ENCODE measurements at places on chromosomes 4 and X. TPM values are rescaled to one million over a fixed set of nuclear protein-coding genes. Genes with fewer than 3 reads are reported as not detected.

- H3K4me1 ChIP-seq, result no peaks in the 10 kb centered on the region
- H3K4me3 ChIP-seq, result no peak overlapping the region
- H3K27ac ChIP-seq, result no peak overlapping the region
- no peaks in the 10 kb centered on the region for H3K36me3 ChIP-seq
- DNase-seq, result peak; percentile 10
These were observed 19.2 kb upstream of the WFS1 start for GRCh38 chr4:6250235-6250983.

GRCh38 chr4:157994863-157995262, 178.0 kb downstream of the GASK1B start:
- peaks cover 3% of the 10 kb centered on the region for H3K4me1 ChIP-seq
- H3K27ac ChIP-seq, result no peak overlapping the region
- DNase-seq, result no peak
- no peaks in the 10 kb centered on the region for H3K27me3 ChIP-seq
- H3K4me3 ChIP-seq, result no peak overlapping the region

GRCh38 chrX:107701493-107702121, 73.3 kb downstream of the PRPS1 start:
- H3K27me3 ChIP-seq, result no peaks in the 10 kb centered on the region
- DNase-seq, result no peak
- H3K36me3 ChIP-seq, result no peaks in the 10 kb centered on the region
- peaks cover 14% of the 10 kb centered on the region for H3K4me1 ChIP-seq

LRCH2 gene
- not detected for total RNA-seq

- H3K27ac ChIP-seq, result no peak overlapping the region
- no peaks in the 10 kb centered on the region for H3K36me3 ChIP-seq
- no peak overlapping the region for H3K4me3 ChIP-seq
These were observed 2.6 kb upstream of the MID2 start for GRCh38 chrX:107823042-107823441.

DNA sequence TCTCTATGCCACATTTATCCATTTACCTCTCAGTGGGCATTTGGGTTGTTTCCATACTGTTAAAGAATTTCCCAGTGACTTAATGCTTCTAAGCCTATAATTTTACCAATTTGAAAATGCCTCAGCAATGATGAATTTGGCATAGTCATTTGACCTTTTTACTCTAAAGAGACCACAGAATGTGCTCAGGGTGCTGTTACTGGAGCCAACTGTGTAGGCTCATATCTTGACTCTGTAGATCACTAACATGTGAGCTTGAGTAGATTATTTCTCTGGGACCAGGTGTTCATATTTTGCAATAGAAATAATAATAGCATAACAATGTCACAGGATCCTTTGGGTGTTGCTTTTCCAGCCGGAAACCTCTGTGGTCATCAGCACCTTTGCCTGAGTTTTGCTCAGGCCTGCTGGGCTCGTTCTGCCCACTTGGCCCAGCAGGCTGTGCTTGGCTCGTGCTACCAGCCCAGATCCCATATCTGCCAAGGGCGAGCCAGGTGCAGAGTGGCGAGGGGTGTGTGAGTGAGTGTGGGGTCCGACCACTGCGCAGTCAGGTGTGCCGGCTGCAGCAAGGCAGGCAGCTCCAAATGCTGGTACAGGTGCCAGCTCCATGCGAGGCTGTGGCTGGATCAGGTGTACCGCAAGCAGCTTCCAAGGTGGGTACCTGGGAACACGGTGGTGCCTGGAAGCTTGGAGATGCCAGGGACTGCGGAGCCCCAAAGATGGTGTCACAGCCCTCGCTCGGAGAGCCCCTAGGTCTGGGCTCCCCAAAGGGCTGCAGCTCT, 70.6 kb upstream of the ANK2 start:
- no peak for DNase-seq
- H3K36me3 ChIP-seq, result no peaks in the 10 kb centered on the region
- H3K4me3 ChIP-seq, result no peak overlapping the region
- no peak overlapping the region for H3K27ac ChIP-seq
- H3K4me1 ChIP-seq, result no peaks in the 10 kb centered on the region

FGB gene
- not detected for total RNA-seq

UCHL1 gene
- 2.5 TPM for total RNA-seq

SRPX gene
- total RNA-seq, result not detected

DNA sequence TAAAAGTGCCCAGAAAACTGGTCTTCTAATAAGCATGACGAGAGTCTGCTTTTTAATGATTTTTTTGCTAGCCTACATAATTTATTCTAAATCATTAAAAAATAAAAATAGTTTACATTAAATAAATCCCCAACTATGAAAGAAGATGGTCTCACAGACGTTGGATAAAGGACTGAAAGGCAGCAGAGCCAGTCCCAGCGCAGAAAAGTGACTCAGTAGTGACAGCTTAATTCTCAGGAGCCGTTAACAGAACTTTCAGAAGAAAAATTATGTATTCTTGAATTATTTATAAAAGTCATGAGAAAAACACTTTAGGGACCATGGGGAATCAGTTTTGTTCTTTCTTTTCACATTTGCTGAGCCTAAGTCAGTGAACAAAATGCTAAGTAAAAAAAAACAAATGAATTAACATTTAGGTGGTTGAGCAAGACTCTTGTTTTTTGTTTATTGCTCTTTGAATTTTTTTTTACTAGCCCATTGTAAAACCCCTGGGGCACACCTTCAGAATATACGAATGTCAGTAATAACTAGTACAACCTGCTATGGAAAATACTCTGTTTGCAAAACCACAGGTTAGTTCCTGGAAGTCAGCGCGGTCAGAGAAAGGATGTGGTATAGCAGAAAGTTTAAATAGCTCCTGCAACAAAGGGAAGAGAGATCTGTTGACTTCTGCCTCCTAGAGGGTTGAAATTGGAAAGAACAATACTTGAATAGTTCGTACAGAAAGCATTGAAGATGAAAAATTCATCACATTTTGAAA, 50.4 kb upstream of the CCDC160 start:
- H3K4me1 ChIP-seq, result peaks cover 24% of the 10 kb centered on the region
- no peaks in the 10 kb centered on the region for H3K27me3 ChIP-seq
- no peaks in the 10 kb centered on the region for H3K36me3 ChIP-seq
- H3K27ac ChIP-seq, result peak overlapping the region; percentile 71
- DNase-seq, result peak; percentile 80
- peak overlapping the region; percentile 74 for H3K4me3 ChIP-seq

GAB1 gene
- total RNA-seq, result 0.34 TPM

GRCh38 chrX:14776901-14777300, 96.0 kb downstream of the FANCB start:
- no peaks in the 10 kb centered on the region for H3K27me3 ChIP-seq
- H3K4me1 ChIP-seq, result no peaks in the 10 kb centered on the region
- no peak overlapping the region for H3K4me3 ChIP-seq
- DNase-seq, result no peak
- H3K36me3 ChIP-seq, result no peaks in the 10 kb centered on the region

TMEM154 gene
- total RNA-seq, result 12.2 TPM

DNA sequence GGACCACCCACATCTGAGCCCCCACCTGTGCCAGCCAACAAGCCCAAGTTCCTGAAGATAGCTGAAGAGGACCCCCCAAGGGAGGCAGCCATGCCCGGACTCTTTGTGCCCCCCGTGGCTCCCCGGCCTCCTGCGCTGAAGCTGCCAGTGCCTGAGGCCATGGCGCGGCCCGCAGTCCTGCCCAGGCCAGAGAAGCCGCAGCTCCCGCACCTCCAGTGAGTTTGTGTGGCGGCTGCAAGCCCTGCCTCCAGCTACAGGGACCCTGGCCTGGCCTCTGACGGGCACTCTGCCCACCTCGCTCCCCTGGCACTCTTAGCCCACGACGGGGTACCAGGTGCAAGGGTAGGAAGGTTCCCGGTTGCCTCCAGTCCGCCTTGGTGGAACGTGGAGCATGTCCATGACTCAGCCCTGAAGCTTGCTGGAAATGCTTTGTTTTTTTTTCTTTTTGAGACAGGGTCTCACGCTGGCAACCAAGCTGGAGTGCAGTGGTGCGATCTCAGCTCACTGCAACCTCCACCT, 13.7 kb upstream of the ADD1 start:
- DNase-seq, result no peak
- peaks cover 33% of the 10 kb centered on the region for H3K36me3 ChIP-seq

CLDN34 gene
- not detected for total RNA-seq

- H3K4me1 ChIP-seq, result no peaks in the 10 kb centered on the region
- H3K27me3 ChIP-seq, result no peaks in the 10 kb centered on the region
- DNase-seq, result no peak
- no peak overlapping the region for H3K4me3 ChIP-seq
- no peak overlapping the region for H3K27ac ChIP-seq
These were observed 197.7 kb downstream of the SPATA18 start for GRCh38 chr4:52248820-52249219.

SLITRK2 gene
- not detected for total RNA-seq

DNA sequence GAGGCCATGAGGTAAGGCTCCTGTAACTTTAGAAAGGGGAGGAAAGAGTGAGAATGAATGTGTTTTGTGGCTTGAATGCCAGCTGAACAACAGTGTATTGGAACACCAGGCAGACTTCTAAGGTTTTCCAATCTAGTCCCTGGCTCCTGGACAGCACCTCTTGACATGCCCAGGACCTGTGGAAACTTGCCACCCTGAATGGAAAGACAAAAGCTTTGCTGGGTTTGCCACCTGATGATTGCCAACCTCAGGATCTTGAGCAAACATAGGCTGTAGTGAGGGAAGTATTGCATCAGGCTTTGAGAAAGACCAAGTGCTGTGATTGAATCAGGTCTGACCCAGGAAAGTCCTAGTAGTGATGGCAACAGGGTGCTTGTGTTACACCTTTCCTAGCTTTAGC, 1393.1 kb upstream of the DIAPH2 start:
- no peak overlapping the region for H3K27ac ChIP-seq
- no peak for DNase-seq
- H3K27me3 ChIP-seq, result no peaks in the 10 kb centered on the region

DNA sequence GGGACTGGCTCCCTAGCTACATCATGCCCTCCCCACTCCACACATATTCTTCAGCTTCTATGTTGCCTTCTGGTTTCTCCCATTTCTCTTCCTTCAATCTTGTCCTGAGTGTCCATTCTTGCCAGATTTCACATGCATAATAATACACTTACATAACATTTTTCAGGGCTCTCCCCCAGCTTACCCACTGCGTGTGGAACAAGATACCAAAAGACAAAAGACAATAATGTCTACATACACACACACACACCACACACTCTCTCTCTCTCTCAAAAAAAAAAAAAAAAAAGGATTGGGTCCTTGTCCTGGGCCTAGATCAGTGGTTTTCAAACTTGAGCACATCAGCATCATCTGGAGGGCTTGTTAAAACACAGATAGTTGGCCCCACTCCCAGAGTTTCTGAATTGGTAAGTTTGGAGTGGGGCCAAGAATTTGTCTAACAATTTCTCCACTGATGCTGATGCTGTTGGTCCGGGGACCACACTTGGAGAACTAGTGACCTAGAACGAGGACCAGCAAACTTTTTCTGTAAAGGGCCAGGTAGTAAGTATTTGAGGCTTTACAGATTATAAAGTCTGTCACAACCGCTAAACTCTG, 6.5 kb upstream of the SMARCA1 start:
- H3K27me3 ChIP-seq, result no peaks in the 10 kb centered on the region
- no peak for DNase-seq
- no peaks in the 10 kb centered on the region for H3K4me1 ChIP-seq
- H3K4me3 ChIP-seq, result no peak overlapping the region
- no peaks in the 10 kb centered on the region for H3K36me3 ChIP-seq
- no peak overlapping the region for H3K27ac ChIP-seq

DNA sequence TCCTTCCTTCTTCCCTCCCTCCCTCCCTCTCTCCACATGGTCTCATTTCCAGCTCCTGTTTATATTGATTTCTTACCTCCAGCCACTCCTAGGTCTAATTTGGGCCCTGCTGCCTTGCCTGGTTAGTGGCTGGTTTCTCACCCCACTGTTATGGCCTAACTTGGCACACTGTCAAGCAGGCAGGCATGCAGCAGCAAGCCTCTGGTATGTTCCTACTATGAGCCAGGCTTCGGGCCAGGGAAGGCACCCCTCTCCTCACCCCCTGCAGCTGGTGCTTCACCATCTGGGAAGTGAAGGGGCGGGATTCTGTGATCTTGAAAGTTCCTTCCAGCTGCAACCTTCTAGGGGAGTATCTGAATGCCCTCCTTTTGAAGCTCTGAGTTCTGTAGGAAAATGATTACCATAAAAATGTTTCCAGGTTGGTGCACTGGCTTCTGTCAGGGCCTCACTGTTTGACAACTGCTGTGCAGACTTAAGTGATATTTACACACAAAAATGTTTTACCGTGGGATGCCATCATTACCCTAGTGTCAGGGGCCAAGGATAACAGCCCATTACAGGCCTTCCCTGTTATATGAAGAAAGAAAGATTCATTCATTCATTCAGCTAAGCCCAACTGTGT, 10.1 kb upstream of the VMA21 start:
- H3K27me3 ChIP-seq, result no peaks in the 10 kb centered on the region
- H3K4me3 ChIP-seq, result no peak overlapping the region
- H3K4me1 ChIP-seq, result peaks cover 2% of the 10 kb centered on the region

USP51 gene
- 1.5 TPM for total RNA-seq

DNA sequence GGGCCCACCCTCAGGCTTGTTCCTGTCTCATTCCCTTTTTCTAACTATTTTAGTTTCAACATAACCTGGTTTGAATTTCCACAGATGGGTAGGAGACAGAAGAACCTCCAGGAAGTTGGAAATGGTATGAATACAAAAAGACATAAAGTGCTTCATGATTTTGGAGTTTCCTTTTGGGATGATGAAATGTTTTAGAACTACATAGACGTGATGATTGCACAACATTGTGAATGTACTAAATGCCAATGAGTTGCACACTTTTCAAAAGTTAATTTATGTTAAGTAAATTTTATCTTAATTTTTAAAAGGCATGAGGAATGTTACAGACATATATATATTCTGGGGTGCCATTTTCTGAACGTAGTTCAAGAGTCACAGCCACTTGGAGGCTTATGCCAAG, 41.1 kb upstream of the IBSP start:
- H3K27me3 ChIP-seq, result peaks cover 3% of the 10 kb centered on the region
- DNase-seq, result no peak
- no peak overlapping the region for H3K27ac ChIP-seq

SHOX gene
- total RNA-seq, result not detected

GRCh38 chr4:153511104-153511503, 44.9 kb downstream of the TMEM131L start:
- H3K4me3 ChIP-seq, result no peak overlapping the region
- peaks cover 73% of the 10 kb centered on the region for H3K4me1 ChIP-seq
- H3K27ac ChIP-seq, result no peak overlapping the region

ADH7 gene
- not detected for total RNA-seq

DNA sequence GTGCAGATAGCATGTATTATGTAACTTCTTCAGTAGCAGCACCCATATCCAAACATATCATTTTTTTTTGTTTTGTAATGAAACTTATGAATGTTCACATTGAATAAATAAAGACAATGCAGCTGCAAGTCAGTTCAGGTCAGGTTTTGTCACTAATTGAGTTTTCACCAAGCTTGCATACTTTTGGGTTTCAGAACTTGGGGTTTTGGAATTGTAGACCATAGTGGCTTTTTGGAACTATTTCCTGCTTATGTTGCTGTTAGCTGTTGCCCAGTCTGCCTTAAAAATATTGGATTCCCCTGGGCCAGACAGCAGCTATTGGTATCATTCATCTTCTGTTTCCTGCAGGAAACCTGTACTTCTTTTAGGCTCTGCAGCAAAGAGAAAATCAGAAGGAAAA, 113.4 kb upstream of the LIMCH1 start:
- DNase-seq, result no peak
- H3K36me3 ChIP-seq, result no peaks in the 10 kb centered on the region
- no peak overlapping the region for H3K4me3 ChIP-seq
- H3K27ac ChIP-seq, result no peak overlapping the region
- H3K4me1 ChIP-seq, result no peaks in the 10 kb centered on the region
- no peaks in the 10 kb centered on the region for H3K27me3 ChIP-seq

SCD5 gene
- 2.2 TPM for total RNA-seq

- H3K4me1 ChIP-seq, result no peaks in the 10 kb centered on the region
- no peaks in the 10 kb centered on the region for H3K36me3 ChIP-seq
- no peak overlapping the region for H3K4me3 ChIP-seq
- no peak overlapping the region for H3K27ac ChIP-seq
These were observed 14.7 kb downstream of the PDGFC start for GRCh38 chr4:156956826-156957368.

PDGFRA gene
- total RNA-seq, result not detected
